AG04450 (cell line): ENCODE measurements at places on chromosomes 5 and 9. TPM values are rescaled to one million over a fixed set of nuclear protein-coding genes. Genes with fewer than 3 reads are reported as not detected.

The ARHGEF28 gene
- polyA plus RNA-seq: 8.8 and 10.0 TPM in 2 replicates

DNA sequence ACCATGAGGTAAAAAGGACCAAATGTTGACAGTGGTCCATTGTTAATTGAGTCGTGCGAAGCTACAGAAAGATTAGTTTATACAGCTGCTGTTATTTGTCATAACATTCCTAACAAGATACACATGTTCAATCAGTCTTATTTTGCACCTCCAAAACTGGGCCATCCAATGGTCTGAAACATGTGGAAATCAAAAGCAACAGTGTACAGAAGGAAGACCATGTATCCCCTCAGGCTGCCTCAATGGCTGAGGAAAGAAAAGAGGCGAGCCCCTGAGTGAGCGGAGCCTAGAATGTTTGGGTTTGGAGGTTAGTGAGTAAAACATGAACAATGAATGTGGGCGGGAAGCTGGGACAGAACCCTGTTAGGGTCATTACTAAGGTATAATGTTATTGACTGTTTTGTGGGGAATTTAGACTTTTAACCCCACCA lies 35.6 kb downstream of the NFIB start:
- DNase-seq: no peak

The LYSMD3 gene
- 15.6 and 25.8 TPM in 2 replicates for polyA plus RNA-seq

The SCGB3A2 gene
- not detected in 2 replicates for polyA plus RNA-seq

DNA sequence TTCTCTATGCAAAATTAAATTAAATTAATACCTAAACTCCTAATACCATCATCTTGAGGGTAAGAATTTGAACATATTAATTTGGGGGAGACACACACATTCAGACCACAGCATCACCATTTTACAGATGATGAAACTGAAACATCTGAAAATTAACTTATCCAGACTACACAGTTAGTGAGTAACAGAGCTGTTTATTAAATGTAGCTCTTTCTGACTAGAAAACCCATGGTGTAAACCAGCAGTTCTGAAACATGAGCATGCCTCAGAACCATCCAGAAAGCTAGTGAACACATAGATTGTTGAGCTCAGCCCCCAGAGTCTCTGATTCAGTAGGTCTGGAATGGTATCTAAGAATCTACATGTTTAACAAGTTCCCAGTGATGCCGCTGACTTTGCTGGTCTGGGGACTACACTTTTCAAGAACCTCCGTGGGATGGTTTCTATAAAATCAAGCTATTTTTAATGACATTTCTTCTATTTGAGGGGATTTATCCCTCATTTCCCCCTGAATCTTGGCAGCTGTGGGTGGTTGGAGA lies 113.5 kb downstream of the RORB start:
- DNase-seq: no peak

- no peak for DNase-seq
These were observed 3.8 kb upstream of the TOR4A start for GRCh38 chr9:137273611-137274320.

- no peak for DNase-seq
These were observed 47.4 kb upstream of the GLDC start for GRCh38 chr9:6692881-6693361.

- no peak for DNase-seq
These were observed 2.2 kb downstream of the TNIP1 start for GRCh38 chr5:151078490-151079262.

DNA sequence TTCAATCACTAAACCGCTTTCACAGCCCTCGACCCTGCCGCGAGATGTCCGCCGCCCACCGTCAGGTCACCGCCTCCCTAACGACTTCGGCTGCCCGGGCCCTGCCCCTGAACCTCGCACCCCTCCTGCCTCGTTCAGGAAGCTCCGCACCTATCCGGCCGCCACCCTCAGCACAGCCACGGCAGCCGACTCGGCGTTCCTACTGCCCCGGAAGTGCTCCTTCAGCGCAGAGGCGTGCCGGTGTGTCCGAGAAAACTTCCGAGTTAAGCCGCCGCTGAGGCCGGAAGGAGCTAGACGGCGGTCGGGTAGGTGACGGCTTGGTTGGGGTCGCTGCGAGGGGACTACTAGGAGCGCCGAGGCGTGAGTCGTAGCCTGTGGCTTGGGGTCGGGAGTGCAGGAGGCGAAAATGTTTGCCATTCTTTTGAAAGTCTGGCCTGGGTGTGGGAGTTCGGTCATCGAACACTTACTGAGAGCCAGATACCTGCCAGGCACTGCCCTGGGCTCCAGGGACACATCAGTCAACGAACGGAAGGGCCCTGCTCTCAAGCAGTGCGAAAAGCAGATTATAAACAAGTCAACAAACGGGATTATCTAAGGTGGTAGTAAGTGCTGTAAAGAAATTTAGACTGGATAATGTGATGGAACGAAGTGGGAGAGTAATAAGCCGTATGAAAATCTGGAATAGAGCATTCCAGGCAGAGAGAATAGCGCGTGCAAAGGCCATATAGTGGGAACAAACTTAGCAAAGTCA lies at the start of the genes FAM114A2 and MFAP3:
Gene FAM114A2, minus strand, starts transcription at position 204 of the 751 bp plus-strand sequence. CDS start 3,957 bp downstream, outside the sequence.
Gene MFAP3, plus strand, starts transcription at position 261 of the 751 bp plus-strand sequence. CDS start 10,756 bp downstream, outside the sequence.
- peak; percentile 45 for DNase-seq

- DNase-seq: no peak
These were observed 72.7 kb downstream of the KCNN2 start for GRCh38 chr5:114434396-114435219.

- no peak for DNase-seq
These were observed 30.3 kb downstream of the SARDH start for GRCh38 chr9:133707763-133708245.

DNA sequence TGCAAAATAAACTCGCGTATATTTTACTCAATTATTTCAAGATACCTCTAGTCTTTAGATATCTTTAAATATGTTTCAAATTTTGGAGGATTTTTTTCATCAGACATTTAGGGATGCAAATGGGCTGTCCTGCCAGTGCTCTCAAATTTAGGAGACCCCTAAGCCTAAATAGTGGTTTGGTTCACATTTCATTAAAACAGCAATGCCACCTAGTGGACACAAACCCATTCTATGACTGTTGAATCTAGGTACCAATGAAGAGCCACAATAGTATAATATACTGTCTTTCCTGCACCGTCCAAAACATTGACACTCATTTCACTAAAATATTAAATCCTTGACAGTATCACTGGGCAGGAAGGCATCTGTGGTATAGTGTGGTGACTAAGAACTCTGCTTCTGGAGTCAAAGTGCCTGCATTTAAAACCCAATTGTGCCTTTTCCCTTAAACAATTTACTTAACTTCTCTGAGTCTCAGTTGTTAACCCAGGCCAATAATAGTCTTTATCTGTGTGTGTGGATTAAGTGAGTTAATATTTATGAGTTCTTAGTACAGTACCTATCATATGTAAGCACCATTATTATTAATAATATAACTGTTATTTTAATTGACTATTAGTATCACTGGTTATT lies 148.0 kb downstream of the RORB start:
- DNase-seq: no peak

GRCh38 chr5:149456597-149457392 lies 77.7 kb upstream of the IL17B start:
- no peak for DNase-seq
